ENCODE measurements at places on chromosomes 3 and 15. TPM values are rescaled to one million over a fixed set of nuclear protein-coding genes. Genes with fewer than 3 reads are reported as not detected.

Gene SOX14
- not detected for total RNA-seq

GRCh38 chr3:156488767-156489166 is 66.2 kb downstream of the SSR3 start:
- DNase-seq, result no peak

- DNase-seq, result no peak
Observed at GRCh38 chr15:71888797-71889196, 78.4 kb downstream of the NR2E3 start.

Gene CHP1
- 107 TPM for total RNA-seq

Gene GOLGA6L2
- total RNA-seq, result not detected

DNA sequence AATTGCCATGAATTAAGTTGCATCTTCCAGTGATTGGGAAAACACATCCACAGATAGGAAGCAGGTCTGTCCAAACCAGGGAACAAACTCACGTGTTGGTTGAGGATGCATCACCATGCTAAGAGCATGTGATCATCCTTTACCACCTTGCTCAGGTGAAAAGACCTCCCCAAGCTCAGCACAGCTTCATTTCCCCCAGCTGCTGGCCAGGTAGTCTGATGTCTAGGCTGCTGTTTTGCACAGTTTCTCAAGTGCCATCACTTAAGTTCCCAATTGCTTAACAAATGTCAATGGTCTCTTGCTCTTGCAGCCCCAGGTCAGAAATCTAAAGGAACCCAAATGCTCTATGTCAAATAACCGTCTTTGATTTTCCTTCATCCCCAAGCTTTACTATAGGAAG is 34.2 kb downstream of the WNT5A start:
- DNase-seq, result no peak

DNA sequence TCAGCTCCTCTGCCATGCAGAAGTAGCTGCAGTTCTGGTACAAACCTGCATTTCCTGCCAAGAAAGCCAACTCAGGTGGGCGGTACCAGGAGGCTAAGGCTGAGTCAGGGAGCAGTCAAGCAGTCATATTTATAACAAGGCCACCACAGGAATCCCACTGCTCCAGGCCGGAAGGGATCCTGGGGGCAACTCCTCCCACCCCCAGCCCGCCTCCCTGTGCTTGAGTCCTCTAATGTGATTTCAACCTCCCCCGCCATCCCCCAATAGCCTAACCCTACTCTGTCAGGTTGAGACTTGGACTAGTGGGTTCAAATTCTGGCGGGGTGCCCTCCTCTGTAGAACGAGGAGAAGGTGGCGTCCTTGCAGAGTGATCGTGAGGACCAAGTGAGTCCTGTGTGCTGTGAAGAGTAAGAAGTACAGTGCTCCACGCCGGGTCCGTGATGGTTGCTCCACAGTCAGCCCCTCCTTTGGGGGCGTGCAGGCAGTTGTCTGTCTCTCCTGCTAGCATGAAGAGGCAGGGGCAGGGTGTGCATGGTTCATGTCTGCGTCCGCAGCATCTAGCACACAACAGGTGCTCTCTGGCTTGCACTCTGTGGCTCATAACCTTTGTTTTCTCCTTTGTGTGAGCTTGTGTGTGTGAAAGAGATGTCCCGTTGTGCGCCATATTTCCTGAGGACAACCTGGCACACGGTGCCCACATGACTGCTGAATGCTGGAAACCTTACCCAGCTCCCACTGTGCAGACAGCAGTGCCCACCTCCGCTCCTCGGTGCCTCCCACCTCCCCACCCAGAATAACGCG is 78.3 kb downstream of the SMAD6 start:
- peak; percentile 48 for DNase-seq

Gene PIGZ
- total RNA-seq, result not detected

- DNase-seq, result peak; percentile 93
Observed at GRCh38 chr3:127170814-127171213, 22.1 kb upstream of the PRR23E start.

Gene CATSPER2
- total RNA-seq, result not detected

DNA sequence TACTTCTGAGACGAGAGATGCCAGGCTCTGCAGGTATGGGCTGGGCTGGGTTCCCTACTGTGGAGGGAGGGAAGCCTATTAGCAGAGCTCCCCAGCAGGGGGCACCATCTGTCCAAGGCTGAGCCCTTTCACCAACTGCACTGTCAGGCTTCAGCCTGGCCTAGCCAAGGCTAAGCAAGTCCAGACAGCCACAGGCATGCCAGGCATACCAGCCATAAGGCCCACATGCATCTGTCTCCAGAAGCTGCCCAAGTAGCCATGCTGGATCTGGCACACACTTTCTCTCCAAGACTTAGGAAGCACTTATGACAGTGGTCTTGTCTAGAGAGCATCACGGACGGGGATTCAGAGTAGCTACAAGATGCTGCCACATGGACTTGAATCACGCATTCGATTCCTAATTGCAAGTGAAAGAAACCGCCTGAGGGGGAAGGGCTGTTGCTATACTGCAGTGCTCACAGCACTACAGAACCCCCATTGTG is 28.3 kb downstream of the RUVBL1 start:
- peak; percentile 86 for DNase-seq

- DNase-seq, result no peak
Observed at GRCh38 chr15:39403640-39404117, 177.2 kb upstream of the THBS1 start.

Data from G401 (cell line).